Vagina (tissue), 2 donors: ENCODE measurements at places on chromosomes 6 and 20.

DNA sequence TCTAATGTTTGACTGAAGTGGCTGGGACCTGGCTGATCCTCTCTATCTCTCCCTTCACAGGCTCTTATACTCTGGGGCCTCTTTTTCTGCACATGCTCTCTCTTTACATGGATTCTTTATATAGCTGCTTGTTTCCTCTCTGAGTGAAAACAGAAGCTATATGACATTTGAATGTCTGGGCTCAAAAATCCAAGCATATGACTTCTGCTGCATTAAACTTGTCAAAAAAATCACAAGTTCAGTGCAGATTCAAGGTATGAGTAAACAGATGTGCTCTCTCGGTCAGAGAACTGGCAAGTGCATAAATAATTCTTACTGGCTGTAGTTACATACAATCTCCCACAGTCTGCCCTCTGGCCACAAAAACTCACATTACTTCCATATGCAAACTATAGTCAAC lies 96.6 kb downstream of the LCA5 start:
- no peak for DNase-seq

- no peak for DNase-seq
These were observed 5.2 kb downstream of the MAFB start for GRCh38 chr20:40683894-40684268.

GRCh38 chr20:23404196-23404595 lies 17.1 kb downstream of the NAPB start:
- DNase-seq: no peak

- DNase-seq: no peak
These were observed at the start of gene SPACA1 for GRCh38 chr6:88047510-88048150. TSS of gene SPACA1 (plus strand) at chr6:88047841. CDS start at chr6:88047906, 65 bp downstream.

DNA sequence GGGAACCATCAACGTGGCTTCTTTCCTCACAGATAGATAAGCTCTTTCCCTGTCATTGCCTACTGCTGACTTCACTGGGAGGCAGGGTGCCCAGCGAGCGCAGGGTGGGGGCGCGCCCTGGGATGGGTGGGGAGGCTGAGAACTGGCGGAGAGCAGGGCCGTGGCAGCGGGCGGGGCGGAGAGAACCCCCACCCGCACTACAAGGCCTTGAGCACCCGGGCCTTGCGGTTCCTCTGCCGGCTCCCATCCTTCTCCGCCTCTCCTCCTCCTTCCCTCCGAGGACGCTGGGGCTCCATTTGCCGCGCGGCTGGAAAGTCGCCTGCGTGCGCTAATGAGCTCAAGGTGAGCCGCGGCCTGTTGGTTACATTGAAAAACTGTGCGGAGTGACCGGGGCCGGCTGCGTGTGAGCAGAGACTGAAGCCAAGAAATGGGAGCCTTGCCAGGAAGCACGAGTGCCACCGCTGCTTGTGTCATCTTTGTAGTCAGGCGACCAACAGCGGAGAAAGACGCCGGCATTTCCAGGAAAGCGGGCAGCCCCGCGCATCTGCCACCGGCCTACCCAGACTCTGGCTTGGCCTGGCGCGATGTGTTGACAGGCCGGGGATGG lies 963.5 kb upstream of the SLC35B3 start:
- DNase-seq: no peak

DNA sequence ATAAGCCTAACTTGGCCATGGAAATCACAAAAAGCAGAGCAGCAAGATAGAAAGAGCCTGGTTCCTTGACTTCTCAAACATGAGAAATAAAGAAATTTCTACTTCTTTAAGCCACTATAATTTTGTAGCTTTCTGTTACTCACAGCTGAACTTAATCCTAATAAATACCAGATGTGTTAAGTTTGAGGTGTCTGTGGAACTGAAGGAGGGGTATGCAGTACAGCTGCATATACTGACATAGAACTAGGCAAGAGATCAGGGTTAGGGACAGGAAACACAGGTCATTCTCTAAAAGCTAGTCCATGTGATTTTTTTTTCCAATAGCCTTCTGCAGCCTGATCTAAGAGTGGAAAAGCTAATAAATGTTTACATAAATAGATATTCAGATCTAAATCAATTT lies 123.9 kb downstream of the COL12A1 start:
- no peak for DNase-seq

DNA sequence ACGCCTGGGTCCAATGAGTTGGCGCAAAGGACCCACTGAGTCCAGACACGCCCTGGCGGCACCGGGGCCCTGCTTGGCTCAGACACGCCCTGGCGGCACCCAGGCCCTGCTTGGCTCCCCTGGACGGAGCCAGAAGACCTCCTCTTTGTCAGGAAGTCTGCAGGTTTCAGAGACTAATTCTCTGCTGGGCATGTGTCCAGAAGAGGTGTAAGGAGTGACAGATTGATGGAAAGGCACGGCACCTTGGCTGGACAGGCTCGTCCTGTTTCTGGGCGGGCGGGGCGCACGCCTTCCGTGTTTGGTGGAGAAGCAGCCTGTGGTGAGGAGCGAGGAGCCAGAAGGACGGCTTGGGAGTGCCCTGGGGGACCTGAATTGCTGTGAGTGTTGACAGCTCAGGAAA lies 23.1 kb upstream of the DACT2 start:
- DNase-seq: no peak

GRCh38 chr6:169723991-169724493 lies 258 bp downstream of the PHF10 start:
- no peak for DNase-seq

- DNase-seq: no peak
These were observed 202.6 kb downstream of the CD109 start for GRCh38 chr6:73898599-73898998.

- DNase-seq: no peak
These were observed 4.6 kb downstream of the ZNF184 start for GRCh38 chr6:27468334-27468733.

GRCh38 chr20:34524426-34524825 lies 8.2 kb downstream of the DYNLRB1 start:
- DNase-seq: no peak

GRCh38 chr6:30861257-30862048 lies 22.9 kb upstream of the DDR1 start:
- no peak for DNase-seq

GRCh38 chr6:42142118-42142835 lies at the start of gene C6orf132:
TSS of gene C6orf132 (minus strand) at chr6:42142620. CDS start at chr6:42142444, 176 bp downstream.
- no peak for DNase-seq

DNA sequence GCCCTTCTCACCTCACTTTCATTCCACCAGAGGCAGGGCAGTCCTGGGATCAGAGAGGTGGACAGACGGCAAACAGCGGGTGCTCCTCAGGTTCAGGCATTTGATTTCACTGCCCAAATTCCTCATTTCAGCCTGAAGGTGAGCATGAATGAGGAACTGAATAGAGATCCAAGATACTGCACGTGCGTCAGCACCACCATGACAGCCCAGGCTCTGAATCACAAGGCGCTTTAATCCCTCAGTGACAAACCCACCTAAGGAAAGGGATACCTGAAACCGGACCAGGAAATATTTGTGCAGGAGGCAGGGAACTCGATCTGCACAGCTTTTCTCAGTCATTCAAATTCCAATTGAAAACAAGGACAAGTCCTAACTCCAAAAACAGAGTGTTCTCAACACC lies 174.8 kb upstream of the HEY2 start:
- DNase-seq: no peak

DNA sequence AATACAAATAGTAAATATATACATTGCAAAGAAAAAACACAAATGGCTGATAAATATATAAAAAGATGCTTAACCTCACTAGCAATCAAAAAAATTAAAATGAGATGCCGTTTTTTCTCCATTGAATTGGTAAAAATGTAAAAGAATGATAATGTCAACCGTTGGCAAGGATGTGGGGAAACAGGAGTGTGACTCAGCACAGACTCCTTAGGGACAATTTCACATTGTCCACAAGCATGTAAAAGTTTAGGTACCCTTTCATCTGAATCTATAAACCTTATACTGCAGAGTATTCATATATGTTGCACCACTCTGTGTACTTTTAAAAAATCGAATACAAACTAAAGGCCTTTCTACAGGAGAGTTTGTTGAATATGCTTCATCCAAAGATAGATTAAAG lies 143.1 kb upstream of the RREB1 start:
- DNase-seq: no peak
